ENCODE measurements at places on chromosomes 5 and 9.

DNA sequence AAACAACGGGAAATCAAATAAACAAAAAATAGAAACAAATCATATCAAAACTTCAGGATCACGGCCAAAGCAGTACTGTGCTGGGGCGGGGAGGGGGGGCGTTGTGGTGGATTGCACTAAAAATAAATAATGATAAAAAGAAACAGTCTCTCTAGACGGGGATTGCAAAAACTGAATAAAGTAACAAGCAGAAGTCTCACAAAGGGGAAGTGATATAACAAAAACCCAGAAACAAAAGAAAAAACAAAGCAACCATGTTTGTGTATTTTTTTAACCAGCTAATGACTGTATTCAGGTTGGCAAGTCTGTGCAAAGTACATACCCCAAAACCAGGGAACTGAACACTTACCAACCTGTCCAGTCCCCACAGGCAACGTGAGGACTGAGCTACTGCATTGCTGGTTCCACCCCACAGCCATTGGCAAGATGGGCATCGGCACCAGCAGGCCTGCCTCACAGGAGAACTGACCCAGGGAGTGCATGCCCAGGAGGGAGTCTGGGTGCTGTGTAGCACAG is 24.1 kb downstream of the BICD2 start:
- DNase-seq = no peak

- no peak for DNase-seq
Measured at GRCh38 chr5:93371893-93372292, 209.1 kb downstream of the NR2F1-AS1 start.

DNA sequence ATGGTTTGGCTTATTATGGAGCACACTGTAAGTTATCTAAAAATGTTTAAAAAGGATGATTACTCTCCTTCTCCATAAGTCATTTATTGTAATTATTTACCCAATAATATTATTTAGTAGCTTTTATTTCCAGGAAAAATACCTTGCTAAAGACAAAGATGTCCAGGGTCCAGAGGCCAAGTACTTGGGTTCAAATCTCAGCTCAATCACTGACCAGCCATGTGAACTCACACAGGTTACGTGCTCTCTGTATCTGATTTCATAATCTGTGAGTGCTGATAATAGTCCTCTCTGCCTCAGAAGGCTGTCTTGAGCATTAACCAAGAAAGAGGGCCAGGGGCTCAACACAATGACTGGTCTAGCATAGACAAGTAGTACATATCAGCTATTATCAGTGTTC is 27.0 kb downstream of the ALDH1A1 start:
- DNase-seq = no peak

GRCh38 chr5:85604378-85604777 is 1013.4 kb upstream of the COX7C start:
- no peak for DNase-seq

- DNase-seq = no peak
Measured at GRCh38 chr5:95816776-95817175, 5.8 kb downstream of the GLRX start.

- no peak for DNase-seq
Measured at GRCh38 chr9:38337181-38337580, 55.3 kb upstream of the ALDH1B1 start.

GRCh38 chr5:94849821-94850736 is 231.6 kb downstream of the SLF1 start:
- DNase-seq = peak; percentile 40

- DNase-seq = no peak
Measured at GRCh38 chr9:7640231-7640630, 159.3 kb downstream of the DMAC1 start.

DNA sequence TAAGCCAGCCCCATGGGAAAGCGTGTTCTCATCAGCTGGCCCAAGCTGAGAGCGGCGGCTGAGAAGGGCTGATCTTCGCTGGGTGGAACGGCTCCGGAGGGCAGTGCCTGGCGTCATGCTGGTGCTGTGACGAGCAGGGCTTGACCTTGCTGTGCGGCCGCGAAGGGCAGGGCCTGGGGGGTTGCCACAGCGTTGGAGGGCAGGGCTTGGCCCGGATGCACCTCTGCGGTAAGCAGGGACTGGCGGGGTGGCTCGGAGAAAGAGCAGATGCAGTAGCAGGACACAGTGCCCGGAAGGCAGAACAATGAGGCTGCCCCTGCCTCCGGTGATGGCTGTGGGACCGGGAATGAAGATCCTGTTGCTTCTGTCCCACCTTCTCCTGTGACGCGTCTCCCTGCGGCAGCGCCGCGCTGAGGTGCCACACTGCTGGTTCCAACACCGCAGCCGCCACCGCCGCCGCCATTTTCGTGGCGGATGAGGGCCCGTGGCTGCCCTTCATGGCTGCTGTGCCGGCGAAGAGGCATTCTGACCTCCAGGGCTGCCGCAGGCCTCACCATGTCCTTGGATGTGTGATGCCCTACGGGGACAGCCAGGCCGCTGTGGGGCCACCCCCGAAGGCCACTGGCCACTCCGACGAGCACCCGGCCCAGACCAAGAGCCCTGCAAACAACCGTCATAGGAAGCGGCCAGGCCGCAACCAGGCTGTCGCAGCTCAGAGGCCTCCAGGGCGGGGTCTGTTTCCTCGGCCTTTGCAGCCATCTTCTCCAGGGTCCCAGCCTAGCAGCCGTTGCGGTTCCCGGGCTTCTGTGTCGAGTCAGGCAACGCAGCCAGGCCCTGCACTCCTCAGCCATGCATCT is 890.5 kb upstream of the CTNND2 start:
- DNase-seq = no peak

GRCh38 chr5:78317515-78317914 is 23.0 kb upstream of the AP3B1 start:
- no peak for DNase-seq

DNA sequence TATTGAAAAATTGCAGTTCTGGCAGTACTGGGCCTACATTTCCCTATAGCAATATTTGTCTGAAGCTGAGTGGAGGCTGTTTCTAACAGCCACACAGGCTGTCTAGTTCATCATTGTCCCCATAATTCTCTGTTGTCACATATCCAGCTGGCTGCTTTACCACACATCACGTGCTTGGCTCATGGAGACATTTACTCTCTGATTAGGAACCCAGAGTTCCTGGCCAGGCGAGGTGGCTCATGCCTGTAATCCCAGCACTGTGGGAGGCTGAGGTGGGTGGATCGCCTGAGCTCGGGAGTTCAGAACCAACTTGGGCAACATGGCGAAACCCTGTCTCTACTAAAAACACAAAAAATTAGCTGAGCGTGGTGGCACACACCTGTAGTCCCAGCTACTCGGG is 81.4 kb downstream of the PGM5 start:
- DNase-seq = no peak

DNA sequence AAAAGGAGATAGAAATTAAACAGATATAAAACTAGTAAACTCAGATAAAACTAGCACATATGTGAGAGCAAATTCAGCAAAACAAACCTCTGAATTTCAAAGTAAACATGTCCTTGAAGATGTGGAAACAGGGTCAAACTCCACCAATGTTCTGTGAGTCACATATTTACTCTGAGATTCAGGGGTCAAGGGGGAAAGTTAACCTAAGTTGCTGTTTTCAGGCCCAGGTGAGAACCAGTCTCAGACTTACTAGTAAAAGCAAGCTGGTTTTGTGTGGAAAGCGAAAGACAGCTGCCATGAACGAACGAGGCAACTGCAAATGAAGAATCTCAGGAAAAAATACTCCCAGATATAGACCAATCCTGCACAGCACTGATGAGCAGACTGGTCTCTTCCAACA is 29.0 kb downstream of the PSMB7 start:
- no peak for DNase-seq

- no peak for DNase-seq
Measured at GRCh38 chr5:128778474-128778873, 186.8 kb upstream of the SLC27A6 start.

- DNase-seq = peak; percentile 45
Measured at GRCh38 chr9:5869315-5870019, 21.2 kb upstream of the MLANA start.

- no peak for DNase-seq
Measured at GRCh38 chr5:44862808-44863207, 54.1 kb downstream of the MRPS30 start.

GRCh38 chr5:141430332-141431113 is at the start of gene PCDHGA12:
Gene PCDHGA12 (plus strand): TSS chr5:141430507. CDS start chr5:141430760, 253 bp downstream.
- DNase-seq = peak; percentile 36

DNA sequence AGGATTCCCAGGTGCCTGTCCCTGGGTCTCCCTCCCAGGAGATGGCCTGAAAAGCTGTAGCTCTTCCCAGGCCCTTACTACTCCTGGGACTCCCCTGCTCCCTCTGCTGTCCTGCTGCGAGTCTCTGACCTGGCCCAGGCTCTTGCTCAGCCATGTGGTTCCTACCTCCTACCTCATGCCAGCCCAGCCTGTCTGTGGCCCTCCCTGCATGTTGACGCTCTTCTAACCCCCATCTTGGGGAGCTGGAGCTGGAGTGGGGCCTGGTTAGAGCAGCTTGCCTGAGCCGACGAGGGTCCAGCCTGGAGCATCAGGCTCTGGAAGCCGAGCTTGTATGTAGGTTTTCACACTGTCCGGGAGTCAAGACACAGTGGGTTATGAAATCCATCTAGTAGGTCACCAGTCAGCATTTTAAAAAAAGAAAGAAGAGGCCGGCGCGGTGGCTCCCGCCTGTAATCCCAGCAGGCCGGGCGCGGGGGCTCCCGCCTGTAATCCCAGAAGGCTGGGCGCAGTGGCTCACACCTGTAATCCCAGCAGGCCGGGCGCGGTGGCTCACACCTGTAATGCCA is 244.4 kb downstream of the FANCC start:
- no peak for DNase-seq

- DNase-seq = no peak
Measured at GRCh38 chr5:176675676-176676360, 28.5 kb downstream of the TSPAN17 start.

- DNase-seq = no peak
Measured at GRCh38 chr5:34455098-34455497, 201.0 kb upstream of the RAI14 start.

GRCh38 chr5:17436761-17437221 is 61.2 kb upstream of the TAF11L2 start:
- no peak for DNase-seq

DNA sequence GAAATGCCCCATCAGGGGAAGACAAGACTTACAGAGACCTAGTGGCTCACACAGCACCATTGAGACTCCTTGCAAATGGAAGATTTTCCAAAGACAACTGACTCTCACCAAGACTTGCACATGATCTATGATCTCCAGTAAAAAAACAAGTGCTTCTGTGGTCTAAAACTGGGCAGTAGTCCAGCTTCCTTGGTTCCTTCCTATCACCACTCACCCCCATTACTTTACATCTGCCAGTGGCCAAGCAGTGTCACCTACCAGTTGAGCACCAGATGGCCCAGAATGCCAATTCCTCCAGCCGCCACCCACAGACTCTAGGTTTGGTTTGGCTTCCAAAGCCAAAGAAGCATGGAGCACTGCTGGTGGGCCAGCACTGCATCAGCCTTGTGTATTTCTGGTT is 47.7 kb downstream of the SH3TC2 start:
- no peak for DNase-seq

DNA sequence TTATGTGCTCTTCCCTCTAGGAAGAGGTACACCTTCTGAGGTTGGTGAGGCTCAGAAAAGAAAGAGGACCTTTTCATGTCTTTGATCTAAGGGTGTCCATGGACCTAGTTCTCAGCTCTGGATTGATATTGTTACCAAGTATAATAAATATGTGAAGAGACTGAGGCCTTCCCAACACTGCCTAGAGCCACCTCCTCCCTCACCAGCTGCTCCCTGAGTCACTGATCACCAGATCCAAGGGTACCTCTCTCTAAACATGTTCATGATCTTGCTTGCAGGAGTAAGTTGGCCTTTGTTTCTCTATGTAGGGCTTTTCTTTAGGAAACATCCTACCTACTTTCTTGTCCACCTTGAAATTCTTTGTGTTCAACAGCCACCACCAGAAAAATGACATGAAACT is 218.8 kb upstream of the ADRA1B start:
- DNase-seq = no peak

DNA sequence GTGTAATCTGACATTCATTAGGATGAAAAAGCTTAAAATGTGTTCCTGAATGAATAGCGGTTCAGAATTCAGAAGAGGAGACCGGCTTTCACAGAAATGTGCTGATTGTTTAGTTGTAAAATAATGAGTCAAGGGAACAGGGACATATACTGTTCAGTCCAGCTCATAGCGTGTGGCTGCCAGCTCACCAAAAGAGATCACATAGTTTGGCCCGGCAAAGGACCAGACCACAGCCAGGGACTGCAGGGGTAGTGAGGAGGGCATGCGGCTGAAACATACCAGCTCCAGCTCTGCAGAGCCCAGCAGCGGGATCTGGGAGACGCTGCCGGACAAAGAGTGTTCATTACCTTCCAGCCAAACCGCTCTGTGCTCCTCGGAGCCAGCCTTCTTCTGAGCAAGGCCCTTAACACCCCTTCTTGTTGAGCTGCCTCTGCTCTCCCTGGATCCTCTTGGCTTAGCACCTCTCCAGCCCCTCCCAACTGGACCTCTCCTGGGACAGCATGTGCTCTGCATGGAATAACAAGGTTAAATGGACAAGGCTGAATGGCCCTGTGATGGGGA is 116.8 kb upstream of the CNTLN start:
- DNase-seq = no peak

GRCh38 chr5:29942089-29942488 is 1251.4 kb upstream of the CDH6 start:
- DNase-seq = no peak

DNA sequence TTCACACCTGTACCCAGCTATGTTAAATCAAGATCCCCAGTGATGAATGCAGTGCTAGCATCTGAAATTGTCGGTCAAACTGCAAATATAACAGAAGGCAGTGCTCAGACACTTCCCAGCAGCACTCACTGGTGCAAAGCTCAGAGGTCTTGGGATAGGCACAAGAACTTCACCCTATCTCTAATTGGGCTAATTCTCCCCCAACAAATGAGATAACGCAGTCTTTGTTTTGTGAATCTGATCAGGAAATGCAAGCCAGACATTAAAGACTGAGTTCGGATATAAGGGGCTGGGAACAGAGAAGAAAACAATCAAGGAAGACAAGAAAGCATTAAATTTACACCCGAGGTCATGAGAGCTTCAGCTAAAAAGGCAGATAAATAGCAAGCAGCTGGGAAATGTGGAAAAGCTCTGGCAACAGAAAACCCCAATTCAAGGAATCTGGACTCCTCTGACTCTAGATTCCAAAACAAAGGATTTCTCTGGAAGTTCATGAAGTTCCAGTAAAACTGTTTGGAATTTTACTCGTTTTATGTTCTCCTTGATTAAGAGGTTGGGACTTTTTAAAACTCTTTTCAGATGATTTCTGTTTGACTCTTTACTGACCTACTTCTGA is 65.1 kb downstream of the GNA14 start:
- DNase-seq = no peak

DNA sequence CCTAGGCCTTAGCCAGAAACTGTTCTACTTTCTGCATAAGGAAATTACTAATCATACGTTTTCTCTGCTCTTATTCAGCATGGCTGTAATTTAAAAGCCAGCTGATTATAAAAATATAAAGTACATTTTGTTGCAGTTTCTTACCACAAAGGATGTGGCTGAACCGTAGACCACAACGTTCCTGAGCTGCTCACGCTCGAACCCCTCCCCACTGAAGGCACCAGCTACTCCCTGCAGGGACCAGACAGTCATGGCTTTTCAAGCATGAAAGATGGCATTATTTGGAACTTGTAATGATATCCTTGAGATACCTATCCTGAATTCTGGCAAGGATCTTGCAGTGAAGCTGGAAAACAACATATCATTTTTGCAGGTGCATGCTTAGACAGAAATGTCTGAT is 91.8 kb upstream of the DMRT1 start:
- DNase-seq = peak; percentile 62

Measured in activated naive CD4-positive, alpha-beta T cell treated with anti-CD3 and anti-CD28 coated beads, Interleukin-2, amount 10 ng/mL, durations not matched to agents 7 days and 5 days (primary cell).